ENCODE measurements at places on chromosomes 4 and X.
A peak's percentile ranks its signal among the peaks of the same experiment; 100 is the strongest.

- no peak for DNase-seq
Observed at GRCh38 chr4:158962393-158962792, 140.5 kb upstream of the RAPGEF2 start.

- peak; percentile 89 for DNase-seq
Observed at GRCh38 chr4:13548984-13549546, 4.8 kb upstream of the NKX3-2 start.

GRCh38 chr4:109875106-109875505 is 27.2 kb downstream of the LRIT3 start:
- DNase-seq = no peak

GRCh38 chr4:153151535-153152455 is 52.4 kb upstream of the TRIM2 start:
- DNase-seq = peak; percentile 34

GRCh38 chr4:2075171-2075986 is 16.3 kb downstream of the NAT8L start:
- no peak for DNase-seq

GRCh38 chr4:6806924-6807626 is 24.5 kb downstream of the KIAA0232 start:
- DNase-seq = no peak

- no peak for DNase-seq
Observed at GRCh38 chr4:160826339-160826679, 1337.5 kb downstream of the FSTL5 start.

- DNase-seq = no peak
Observed at GRCh38 chr4:54265366-54265765, 36.3 kb downstream of the PDGFRA start.

DNA sequence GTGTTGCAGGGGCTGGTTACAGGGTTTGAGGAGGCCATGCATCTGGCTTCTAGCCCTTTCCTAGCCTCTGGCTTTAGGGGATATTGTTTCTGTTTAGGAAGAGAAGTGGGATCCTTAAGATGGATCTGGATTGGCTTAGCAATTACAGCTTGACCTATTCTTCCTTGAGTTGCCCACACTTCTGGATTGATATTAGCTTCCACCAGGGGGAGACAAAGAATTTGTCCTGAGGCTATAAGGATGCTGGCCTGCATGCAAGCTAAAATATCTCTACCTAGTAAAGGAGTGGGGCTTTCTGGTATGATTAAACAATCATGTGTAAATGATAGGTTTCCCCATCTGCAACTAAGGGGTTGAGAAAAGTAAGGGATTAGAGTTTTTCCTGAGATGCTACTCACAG is 117.2 kb downstream of the TEX13C start:
- no peak for DNase-seq

GRCh38 chrX:6041630-6042029 is 187.0 kb downstream of the NLGN4X start:
- DNase-seq = no peak

DNA sequence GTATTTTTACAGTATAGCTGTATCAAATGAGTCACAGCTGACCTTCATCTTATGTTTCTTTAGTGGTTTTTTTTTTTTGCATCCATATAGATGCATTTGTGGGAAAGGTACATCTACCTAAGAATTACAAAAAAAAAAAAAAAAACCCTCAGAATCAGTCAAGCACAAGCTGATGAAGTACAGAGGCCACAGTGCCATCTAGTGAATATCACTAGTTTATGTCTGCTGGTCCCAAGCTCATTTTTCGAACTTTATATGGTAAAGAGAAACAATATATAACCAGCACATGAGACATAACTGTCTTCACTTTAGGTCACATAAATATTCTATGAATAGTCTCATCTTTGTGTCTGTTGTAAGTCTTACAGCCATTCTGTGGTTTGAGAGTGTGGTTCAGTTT is 220.1 kb downstream of the DLG3 start:
- no peak for DNase-seq

DNA sequence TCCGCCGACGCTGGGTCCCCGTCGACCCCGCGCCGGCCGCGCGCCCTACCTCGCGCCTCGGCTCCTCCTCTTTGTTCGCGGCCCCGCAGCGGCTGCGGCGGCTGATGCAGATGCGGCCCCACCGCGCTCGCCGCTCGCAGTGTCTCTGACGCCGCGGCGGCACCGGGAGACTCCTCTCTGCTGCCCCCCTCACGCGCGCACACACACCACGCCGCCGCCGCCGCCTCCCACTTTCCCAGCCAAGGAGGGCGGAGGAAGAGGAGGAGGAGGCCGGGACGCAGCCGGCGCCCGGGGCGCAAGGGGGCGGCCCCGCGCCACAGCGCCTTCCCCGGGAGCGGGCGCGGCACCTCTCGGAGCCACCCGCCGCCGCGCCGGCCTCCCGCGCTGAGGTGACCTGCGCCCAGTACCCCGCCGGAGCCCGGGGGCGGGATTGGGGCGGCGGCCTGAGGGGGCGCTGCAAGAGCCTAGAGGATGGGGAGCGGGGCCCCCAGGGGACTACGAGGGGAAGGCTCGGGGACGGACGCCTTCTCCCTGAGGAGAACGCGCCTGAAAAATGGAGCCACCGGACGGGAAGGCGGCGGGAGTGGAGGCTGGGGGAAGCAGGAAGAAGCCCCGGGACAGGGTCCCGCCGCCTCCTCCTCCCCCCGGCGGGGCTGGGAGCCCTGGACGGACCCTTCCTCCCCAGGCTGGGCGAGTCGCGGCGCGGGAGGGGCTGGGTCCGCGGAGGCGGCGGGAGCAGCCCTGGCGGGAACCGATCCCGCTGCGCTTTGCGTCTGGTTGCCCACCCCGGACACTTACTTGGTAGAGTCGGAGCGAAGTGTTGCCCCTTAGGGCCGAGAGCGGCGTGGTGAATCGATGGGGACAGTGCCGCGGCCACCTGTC is at the start of gene SH3RF1:
Gene SH3RF1 (minus strand): TSS at position 147 of the 882 bp plus-strand sequence. CDS start 1,744 bp downstream, outside the sequence.
- DNase-seq = peak; percentile 16

GRCh38 chr4:146585761-146586333 is 52.8 kb upstream of the POU4F2 start:
- no peak for DNase-seq

GRCh38 chrX:49915361-49916222 is 6.8 kb upstream of the CLCN5 start:
- peak; percentile 29 for DNase-seq

DNA sequence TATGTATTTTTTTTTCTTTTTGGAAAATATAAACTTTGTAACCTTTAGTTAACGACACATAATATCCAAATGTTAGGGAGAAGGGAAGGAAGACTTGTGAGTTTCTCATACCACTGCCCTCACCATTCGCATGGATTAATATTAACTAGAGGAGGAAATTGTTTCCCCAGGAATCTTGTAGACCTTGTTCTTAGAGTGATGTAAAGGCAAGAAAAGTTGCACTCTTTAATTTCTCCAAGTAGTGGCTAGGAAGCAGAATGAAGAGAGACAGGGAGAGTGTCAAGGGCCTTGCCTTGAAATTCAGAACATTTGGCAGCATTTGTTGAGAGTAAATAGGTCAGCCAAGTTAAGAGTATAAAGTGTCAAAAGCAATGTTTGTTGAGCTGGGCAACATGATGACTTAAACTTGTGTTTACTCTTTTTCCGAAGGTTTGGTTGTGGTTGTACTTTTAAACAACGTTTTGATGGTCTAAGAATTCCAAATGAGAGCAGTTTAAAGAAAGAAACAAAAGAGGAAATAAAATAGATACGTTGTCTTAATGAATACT is 105.7 kb downstream of the TENM3 start:
- no peak for DNase-seq

- no peak for DNase-seq
Observed at GRCh38 chrX:123975180-123975579, 13.7 kb downstream of the STAG2 start.

DNA sequence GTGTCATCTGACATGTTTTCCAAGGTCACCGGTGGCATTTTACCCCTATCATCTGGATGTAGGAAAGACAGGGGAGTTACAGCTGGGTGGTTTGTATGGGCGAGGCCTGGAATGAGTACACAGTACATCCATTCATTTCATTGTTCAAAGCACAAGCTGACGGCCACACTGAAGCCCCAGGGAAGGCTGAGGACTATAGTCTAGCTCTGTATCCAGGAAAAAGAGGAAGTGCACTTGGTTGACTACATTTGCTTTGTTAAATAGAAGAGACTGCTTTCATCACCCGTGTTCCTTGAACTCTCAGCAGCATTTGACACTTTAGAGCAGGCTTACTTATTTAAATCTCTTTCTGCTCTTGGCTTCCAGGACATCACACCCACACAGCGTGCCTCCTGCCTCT is 1041.0 kb upstream of the TENM3 start:
- no peak for DNase-seq

- peak; percentile 33 for DNase-seq
Observed at GRCh38 chrX:19840899-19841648, 46.3 kb downstream of the SH3KBP1 start.

GRCh38 chr4:11428899-11429698 is 405 bp upstream of the HS3ST1 start:
- peak; percentile 48 for DNase-seq
